ENCODE measurements at places on chromosomes 2 and 18. TPM values are rescaled to one million over a fixed set of nuclear protein-coding genes. Genes with fewer than 3 reads are reported as not detected.

DNA sequence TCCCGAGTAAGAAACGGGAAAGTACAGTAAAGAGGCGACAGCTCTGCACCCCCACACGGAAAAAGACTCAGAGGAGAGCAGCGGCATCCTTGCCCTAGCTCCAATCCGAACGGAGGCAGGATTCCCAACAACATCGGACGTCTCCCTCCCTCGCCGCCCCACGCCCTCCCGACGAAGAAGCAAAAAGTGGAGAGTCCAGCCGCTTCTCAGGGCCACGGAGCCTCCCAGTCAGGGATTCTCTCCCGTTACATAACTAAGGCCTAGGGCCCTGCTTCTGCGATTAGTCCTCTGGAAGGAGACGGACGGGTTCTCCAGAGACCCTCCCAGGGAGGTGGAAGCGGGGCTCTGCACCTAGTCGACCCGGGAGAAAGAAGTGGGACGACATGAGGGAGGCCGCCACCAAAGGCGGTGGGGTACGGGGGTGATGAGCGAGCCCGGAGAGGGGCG is 587 bp downstream of the SUMO1 start:
- no peak for DNase-seq

GRCh38 chr18:23995180-23995579 is 19.4 kb upstream of the TTC39C start:
- no peak for DNase-seq

AQP12B gene
- total RNA-seq: not detected

- DNase-seq: no peak
Observed at GRCh38 chr2:57617318-57617717, 429.3 kb upstream of the VRK2 start.

GRCh38 chr2:46601328-46601963 is 122.1 kb downstream of the TMEM247 start:
- no peak for DNase-seq

UGT1A1 gene
- total RNA-seq: not detected

GRCh38 chr18:62790871-62791772 is 75.8 kb downstream of the PHLPP1 start:
- no peak for DNase-seq

UGT1A9 gene
- total RNA-seq: not detected

DNA sequence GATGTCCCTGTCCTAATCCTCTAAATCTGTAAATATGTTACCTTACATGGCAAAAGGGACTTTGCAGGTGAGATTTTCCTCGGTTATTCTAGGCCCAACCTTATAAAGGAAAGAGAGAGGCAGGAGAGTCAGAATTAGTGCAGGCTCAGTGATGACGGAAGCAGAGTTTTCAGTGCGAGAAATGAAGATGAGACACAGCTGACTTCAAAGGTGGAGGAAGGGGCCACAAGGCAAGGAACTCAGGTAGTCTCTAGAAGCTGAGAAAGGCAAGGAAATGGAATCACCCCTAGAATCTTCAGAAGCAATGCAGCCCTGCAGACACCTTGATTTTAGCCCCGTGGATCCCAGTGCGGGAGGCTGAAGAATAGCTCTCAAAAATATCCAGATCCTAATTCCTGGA is 7.2 kb upstream of the LCLAT1 start:
- no peak for DNase-seq

FAM168B gene
- total RNA-seq: 97.3 TPM

DNA sequence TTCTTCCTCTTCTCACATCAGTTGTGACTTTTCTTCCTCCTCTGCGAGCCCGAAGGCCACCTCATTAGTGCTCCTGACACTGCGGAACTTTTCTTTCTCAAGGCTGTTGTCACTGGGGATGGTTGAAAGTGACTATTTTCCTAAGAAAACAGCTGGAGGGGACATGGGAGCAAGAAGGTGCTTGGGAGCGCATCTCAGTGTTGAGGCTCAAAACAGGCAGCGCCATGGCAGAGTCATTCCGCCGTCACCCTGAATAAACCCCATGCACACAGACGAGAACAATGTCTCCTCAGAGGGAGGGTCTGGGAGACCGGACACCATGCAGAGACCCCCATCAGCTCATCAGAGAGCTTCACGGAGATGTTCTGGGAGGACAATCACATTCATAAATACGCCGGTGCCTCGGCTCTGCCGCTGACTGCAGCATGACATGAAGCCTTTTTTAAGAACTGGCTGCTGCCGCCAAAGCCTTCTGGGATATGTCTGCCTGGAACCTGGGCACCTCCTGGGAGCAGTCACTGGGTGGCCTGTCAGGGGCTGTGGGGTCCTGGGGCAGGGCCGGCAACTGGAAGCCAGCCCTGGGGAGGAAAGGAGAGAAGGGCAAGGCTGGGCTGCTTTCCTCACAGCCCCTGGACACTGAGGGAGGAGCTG is 19.2 kb downstream of the ATOH8 start:
- no peak for DNase-seq

GRCh38 chr2:204692790-204693189 is 147.5 kb downstream of the PARD3B start:
- no peak for DNase-seq

- DNase-seq: peak; percentile 86
Observed at GRCh38 chr2:62216616-62217015, 20.7 kb downstream of the B3GNT2 start.

GRCh38 chr2:164662066-164662465 is 40.8 kb upstream of the GRB14 start:
- no peak for DNase-seq

GRCh38 chr2:238695538-238695937 is 152.3 kb upstream of the TWIST2 start:
- DNase-seq: no peak

All from epithelial cell of proximal tubule (primary cell).